CD8-positive, alpha-beta T cell (primary cell): ENCODE measurements at places on chromosomes 6 and 20.

- DNase-seq: no peak
Observed at GRCh38 chr6:100381111-100381510, 83.6 kb downstream of the SIM1 start.

GRCh38 chr6:72564231-72564630 lies 57.6 kb upstream of the KCNQ5 start:
- DNase-seq: no peak

DNA sequence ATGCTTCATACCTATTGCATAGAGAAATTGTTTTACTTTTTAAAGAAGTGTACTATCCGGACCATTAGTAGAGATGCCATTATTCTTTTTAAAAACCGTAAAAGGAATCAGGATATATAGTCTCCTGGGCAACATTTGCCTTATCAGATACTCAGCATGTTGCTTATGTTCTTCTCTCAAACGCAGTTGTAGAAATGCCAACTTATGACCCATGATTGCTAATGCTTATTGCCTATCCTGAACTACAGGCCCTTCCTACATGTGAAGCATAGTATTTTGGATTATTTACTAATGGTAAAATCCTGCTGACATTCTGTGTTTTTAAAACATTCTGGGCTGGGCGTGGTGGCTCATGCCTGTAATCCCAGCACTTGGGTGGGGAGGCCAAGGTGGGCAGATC lies 99.5 kb downstream of the FOXO3 start:
- no peak for DNase-seq

DNA sequence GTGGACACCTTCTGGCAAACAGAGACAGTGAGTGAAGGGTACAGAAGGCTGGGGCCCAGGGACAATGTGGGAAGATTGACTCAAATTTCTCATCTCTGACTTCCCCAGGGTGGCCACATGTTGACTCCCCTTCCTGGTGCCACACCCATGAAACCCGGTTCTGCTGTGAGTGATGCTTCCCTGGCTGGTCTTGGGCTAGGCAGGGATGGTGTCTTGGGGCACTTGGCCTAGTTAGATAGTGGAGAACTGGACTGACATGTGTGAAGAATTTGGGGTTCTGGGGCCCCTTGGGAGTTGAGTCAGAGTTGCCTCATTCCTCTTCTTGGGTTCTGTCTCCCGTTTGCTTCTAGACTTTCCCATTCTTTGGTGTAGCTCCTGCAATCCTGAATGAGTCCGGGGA lies 34.2 kb downstream of the GSS start:
- no peak for DNase-seq

DNA sequence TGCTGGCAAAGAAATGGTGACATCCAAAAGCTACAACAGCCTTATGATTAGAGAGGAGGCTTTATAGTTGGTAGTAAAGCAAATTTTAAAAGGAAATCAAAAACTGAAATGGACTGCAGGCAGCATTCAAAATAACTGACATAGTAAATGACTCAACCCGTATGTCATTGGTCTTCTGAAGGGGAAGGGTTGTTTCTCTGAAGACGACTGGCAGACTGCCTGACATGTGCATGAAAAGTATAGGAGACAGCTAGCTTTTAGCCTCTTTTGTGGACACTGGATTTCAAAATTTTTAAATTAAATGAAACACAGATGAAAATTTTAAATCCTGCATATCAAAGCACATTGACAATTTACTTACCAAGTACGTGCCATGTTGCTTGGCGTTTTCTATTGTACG lies 90.7 kb downstream of the TRMT6 start:
- DNase-seq: no peak

GRCh38 chr20:58942549-58942948 lies 38.5 kb upstream of the NELFCD start:
- DNase-seq: no peak

GRCh38 chr20:2869381-2869780 lies 3.9 kb upstream of the PTPRA start:
- no peak for DNase-seq

DNA sequence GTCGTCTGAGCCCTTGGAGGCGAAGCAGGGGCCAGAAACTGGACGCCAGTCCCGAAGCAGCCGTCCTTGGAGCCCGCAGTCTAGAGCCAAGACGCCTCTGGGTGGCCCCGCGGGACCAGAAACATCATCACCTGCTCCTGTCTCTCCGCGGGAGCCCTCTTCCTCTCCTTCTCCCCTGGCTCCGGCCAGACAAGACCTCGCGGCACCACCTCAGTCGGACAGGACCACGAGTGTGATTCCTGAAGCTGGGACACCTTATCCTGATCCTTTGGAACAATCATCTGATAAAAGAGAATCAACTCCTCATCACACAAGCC lies 416 bp downstream of the RSPH4A start:
- peak; percentile 22 for DNase-seq

DNA sequence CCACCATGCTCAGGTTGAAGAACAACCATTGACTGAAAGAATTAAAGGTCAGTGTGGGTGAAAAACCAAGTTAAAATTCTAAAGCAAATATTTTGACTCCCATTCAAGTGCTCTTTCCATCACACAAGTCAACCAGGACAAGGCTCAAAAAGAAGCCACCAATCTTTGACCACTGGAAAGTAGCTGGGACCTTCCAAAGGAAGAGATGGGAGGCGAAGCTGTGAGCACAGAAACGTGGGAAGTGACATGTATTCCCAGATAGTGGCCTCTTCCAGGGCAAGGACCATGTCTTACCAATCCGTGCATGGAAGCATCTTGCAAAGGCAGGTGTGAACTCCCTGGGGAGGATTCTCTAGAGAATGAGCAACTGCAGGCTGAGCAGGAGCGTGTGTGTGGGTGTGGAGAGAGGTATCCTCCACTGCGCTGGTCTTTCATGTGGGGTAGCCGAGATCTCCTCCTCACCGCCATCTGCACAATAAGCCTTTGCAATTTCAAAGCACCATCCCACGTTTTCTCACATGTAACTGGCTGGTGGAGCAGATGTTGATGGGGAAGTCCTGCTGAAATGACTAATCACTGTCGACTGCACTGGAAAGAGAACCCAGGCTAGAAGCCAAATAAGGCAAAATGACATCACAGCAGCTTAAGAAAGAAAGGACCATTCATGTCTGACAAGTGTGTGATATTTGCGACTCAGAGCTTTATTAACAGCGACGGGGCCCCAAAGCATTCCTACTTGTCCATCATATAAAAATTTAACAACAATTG lies 189.4 kb upstream of the RREB1 start:
- DNase-seq: no peak

- no peak for DNase-seq
Observed at GRCh38 chr6:41736186-41736733, 852 bp upstream of the TFEB start.

- no peak for DNase-seq
Observed at GRCh38 chr6:104969108-104969507, 12.2 kb downstream of the LIN28B start.

- DNase-seq: no peak
Observed at GRCh38 chr6:143099647-143100046, 39.0 kb downstream of the AIG1 start.

DNA sequence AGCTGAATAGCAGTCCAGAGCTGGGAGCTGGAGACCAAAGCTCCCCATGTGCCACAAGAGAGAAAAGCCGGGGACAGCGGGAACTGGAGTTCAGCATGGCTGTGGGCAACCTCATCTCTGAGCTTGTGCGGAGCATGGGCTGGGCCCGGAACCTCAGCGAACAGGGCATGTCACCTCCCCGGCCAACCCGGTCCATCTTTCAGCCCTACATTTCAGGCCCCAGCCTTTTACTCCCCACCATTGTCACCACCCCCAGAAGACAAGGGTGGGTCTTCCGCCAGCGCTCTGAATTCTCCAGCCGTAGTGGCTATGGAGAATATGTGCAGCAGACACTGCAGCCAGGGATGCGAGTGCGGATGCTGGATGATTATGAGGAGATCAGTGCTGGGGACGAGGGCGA lies 4.0 kb downstream of the CUL9 start:
- no peak for DNase-seq

- DNase-seq: no peak
Observed at GRCh38 chr20:4358552-4358951, 343.2 kb upstream of the RNF24 start.

GRCh38 chr20:4370851-4371250 lies 350.9 kb upstream of the PRND start:
- DNase-seq: no peak

GRCh38 chr6:40936818-40937251 lies 102.2 kb downstream of the UNC5CL start:
- DNase-seq: no peak

DNA sequence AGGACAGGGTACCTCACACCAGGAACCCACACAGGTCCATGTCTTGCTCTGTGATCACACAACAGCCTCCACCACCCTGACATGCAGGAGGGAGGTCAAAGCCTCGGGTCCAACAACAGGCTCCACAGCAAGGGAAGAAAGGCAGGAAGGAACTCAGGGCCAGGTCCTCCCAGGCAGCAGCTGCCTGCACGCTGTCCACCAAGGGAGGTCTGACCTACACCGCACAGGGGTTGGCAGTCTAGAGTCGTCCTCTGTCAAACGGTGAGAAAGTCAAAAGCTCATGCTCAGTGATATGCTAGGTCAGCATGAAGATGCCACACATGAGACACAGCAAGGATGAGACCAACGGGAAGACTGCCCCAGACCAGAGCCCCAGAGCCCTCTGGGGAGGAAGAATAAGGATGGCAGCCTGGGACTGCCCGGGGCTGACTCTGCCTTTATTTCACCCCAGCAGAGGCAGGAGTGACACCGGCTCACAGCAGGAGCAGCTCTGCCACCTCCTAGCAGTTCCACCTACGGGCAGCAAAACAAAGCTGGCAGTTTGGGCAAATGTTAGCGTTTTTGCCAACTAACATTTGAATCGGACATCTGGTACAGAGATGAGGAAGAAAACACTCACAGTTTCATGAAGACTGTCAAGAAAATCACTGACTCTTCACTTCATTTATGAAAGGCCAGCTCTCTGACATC lies 8.5 kb downstream of the GMEB2 start:
- no peak for DNase-seq

- no peak for DNase-seq
Observed at GRCh38 chr6:126385536-126385935, 45.6 kb downstream of the CENPW start.

DNA sequence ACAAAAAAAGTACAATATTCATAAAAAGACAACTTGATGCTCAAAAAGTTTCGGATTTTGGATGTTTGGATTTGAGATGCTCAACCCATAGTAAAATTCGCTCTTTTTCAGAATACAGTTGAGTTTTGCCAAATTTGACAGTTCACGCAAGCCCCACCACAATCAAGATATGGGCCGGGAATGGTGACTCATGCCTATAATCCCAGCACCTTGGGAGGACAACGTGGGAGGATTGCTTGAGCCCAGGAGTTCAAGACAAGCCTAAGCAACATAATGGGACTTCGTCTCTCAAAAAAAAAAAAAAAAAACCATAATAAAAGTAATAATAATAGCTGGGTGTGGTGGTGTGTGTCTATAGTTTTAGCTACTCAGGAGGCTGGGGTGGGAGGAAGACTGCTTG lies 51.3 kb downstream of the PHF20 start:
- no peak for DNase-seq

- no peak for DNase-seq
Observed at GRCh38 chr20:61766921-61767610, 298.6 kb downstream of the TAF4 start.
